ENCODE measurements at places on chromosomes 12 and 14.

DNA sequence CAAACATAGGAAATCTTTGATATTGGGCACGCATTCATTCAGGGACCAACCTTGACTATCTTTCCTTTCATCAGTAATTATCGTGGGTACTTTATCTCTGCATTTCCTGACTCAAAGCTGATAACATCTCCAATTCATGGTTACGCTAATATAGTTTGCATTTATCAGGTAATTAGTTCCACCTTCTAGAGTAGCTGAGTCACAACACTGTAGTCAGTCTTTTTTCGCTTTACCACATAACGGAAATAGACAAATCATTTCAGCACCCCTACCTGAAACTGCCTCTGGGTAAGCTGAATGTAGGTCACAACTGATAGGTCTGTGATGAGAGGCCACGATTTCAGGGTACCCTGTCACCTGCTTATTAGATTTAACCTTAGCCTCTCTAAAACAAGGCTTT, 36.7 kb upstream of the IL22 start:
- peak; percentile 27 for DNase-seq

GRCh38 chr12:6118891-6119568, 5.4 kb downstream of the VWF start:
- no peak for DNase-seq

- no peak for DNase-seq
Measured at GRCh38 chr14:74614508-74615495, 2.8 kb upstream of the LTBP2 start.

GRCh38 chr12:80033448-80033847, 65.9 kb upstream of the OTOGL start:
- DNase-seq: no peak

DNA sequence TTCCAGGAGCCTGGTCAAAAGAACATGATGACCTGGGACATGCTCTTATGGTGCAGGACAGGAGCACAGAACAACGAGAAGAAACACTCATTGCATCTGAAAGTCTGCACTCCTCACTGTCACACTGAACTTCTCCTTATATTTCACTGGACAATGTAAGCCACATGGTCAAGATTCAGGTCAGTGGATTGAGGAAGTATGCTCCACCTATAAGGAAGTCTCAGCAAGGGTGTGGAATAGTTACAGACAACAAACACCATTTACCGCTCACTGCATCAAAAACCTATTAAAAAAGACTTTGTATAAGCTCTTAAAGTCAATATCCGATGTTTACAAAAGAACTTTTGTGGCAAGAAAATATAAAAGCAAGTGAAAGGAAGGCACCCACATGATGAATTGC, 153.1 kb upstream of the FOXG1 start:
- no peak for DNase-seq

- no peak for DNase-seq
Measured at GRCh38 chr12:77213319-77213718, 147.9 kb upstream of the E2F7 start.

DNA sequence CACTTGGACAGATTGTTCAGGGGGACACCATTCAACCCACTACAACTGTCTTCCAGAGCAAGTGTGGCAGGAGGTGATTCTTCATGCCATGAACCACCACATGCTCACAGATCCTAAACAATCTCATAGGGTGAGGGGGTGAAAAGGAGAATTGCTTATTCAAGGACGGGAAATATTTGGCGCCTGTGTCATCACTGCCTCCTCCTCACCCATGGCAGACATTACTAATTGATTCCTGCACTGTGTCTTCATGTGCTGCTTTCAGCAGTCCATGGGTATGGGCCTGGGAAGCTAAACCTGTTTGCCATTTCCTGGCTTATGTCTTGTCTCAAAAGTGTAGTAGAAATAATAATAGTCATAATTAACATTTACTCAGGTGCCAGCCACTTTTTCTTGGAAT, 31.3 kb downstream of the MMAB start:
- DNase-seq: no peak

DNA sequence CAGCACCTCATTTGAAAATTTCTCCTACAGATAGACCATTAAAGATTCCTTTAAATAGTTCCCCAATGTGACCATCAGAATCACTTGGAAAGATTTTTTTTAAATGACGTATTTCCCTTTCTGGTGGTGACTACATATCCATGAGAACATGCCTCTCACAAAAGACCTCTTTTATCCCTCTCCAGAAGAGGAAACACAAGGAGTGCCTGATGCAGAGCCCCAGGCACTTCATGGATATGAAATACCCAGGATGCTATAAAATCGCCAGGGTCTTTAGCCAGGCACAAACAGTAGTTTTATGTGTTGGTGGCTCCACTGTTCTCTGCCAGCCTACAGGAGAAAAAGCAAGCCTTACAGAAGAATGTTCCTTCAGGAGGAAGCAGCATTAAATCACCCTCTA, 97.1 kb downstream of the ETNK1 start:
- DNase-seq: no peak

DNA sequence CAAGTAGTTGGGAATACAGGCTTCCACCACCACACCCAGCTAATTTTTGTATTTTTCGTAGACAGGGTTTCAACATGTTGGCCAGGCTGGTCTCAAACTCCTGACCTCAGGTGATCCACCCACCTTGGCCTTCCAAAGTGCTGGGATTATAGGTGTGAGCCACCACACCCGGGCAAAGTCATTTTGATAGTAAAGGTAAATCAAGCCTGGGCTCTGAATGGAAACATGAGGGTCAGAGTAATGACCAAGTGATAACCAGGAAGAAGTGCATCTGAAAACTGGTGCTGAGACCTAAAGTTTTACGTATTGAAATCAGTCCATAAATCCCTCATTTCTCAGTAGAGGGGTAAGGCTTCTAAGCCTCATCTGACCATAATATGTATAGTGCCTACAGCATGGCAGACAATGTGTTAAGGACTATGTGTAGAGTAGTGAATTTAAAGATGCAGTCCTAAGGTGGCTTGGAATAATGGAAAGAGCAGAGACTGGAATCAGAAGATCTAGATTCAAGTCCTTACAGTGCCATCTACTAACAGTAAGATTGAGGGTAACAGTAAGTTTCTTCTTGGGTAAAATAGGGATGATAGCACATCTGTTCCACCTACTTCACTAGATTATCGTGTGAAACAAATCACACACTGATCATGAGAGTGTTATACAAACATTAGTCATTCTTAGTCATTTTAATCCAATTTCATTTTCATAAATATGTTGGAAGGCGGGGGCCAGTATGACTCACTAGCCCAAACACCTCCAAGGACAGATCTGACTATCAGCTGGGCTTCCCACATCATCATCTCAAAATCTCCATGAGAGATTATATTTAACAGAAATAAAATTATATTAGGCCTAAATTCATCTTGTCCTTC, 11.2 kb downstream of the MAP4K5 start:
- DNase-seq: peak; percentile 52

GRCh38 chr12:106188256-106188655, 49.5 kb upstream of the NUAK1 start:
- DNase-seq: no peak

DNA sequence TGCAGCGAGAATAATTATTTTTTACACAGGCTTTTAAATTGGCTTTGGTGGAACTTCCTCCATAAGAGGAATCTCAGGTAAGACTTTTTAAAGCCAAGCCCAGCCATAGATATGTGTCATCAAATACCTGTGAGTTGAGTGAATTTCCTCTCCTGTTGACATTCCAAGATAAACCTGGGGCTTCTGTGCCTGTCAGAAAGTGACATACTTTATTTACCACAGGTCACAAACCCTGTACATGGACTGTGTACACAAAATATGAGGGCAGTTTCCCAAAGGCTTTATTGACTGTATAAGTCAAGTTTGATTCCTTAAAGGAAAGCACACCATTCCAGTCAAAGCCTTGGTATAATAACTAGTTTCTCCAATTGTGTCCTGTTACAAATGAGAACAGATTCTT, 25.9 kb upstream of the SRSF5 start:
- DNase-seq: no peak

DNA sequence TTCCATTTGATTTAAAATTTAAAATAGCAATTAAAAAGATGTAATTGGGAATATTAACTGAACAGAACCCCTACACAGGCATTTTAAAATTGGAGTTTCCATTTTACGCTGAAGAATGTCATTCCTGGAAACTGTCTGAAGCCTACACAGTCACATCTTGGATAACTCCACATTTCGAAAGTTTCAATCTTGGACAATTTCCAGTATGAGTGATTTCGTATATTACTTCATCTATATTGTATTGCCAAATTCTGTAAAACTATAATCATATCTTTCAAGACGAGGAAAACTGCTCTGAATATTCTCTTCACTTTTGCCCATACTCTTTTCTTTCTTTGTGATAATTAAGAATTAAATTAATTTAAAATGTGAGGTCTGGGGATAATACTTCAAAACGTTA, 194.2 kb upstream of the ABCD2 start:
- DNase-seq: no peak

DNA sequence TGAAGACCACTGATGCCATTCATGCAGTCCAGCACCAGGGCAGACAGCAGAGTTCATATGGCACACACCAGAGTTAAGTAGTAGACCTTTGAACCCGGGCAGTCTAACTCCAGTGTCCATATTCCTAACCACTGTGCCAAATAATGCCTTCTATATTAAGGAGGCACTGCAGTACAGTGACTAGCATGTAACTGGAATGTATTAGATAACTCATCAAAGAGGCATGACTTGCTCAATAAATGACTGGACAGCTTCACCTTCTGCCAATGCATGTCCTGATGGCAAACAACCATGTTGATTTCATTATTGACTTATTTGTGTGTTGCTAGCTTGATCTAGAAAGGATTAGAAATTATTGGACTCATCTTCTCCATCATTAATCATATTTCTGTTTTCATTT, 40.2 kb downstream of the DACT1 start:
- no peak for DNase-seq

- peak; percentile 20 for DNase-seq
Measured at GRCh38 chr12:105330931-105331804, 677 bp downstream of the C12orf75 start.

GRCh38 chr12:32949815-32950214, 53.2 kb upstream of the PKP2 start:
- DNase-seq: no peak

GRCh38 chr14:51828017-51828797, 32.2 kb upstream of the GNG2 start:
- peak; percentile 71 for DNase-seq

GRCh38 chr14:74400919-74401503, 25.0 kb downstream of the SYNDIG1L start:
- no peak for DNase-seq

GRCh38 chr12:92107621-92108131, 38.0 kb downstream of the BTG1 start:
- no peak for DNase-seq

All from stimulated activated CD4-positive, alpha-beta T cell treated with anti-CD3 and anti-CD28 coated beads, Interleukin-15, amount 100 ng/mL, for 48 hours (primary cell).